ENCODE measurements at places on chromosomes 7 and 10.

GRCh38 chr10:119023553-119023868 is 6.0 kb upstream of the NANOS1 start:
- DNase-seq: peak; percentile 3

DNA sequence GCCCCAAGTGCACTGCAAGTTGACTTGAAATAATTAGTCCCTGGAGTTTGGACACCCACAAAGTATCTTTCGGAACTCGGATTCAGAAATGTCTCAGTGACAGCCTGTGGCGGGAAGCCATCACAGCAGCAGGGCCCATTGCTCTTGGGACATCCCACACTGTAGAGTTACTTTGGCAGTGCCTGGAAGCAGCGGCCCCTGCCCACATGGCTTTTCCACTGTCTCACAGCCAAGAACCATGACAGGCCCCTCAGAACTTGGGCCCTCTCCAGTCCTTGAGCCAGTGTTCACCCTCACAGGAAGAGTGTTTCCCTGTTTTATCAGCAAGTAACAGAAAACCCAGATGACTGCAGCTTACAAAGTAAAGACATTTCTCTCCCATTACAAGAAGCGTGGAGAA is 477.0 kb upstream of the GALNT17 start:
- DNase-seq: no peak

GRCh38 chr10:80856186-80856585 is 318.5 kb downstream of the SH2D4B start:
- peak; percentile 0 for DNase-seq

DNA sequence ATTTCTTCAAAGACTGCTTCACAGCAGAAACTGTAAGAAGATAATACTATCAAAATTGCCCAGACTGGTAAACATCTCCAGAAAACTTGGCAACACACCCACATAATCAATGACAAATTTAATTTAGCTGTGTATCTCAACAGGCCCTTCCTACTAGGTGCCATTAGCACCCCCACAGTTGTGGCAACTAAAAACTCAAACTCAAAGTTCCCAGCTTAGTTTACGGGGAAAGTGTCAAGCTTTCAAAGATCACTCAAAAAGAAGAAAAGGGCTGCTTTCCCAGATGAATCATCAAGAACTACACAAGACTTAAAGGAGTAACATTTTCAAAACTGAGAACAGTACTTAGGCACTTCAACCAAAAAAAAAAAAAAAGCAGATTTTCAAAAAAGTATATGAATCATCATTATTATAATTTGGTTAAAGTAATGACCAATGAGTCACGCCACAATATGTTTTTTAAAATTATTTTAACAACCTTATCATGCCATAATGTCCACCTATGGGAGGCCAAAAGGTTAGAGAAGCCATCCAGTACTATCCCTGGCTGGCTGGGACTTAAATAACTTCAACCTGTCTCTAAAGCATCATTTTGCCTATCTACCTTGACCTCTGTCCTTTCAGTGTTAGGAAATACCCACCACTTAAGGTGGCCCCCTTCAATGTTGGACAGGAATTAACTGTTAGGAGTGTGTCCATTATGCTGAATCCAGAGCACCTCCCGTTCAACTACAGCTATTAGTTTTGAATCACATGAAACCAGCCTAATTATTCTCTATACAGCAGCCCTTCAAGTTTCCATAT is 90.8 kb downstream of the ZFAND4 start:
- DNase-seq: no peak

DNA sequence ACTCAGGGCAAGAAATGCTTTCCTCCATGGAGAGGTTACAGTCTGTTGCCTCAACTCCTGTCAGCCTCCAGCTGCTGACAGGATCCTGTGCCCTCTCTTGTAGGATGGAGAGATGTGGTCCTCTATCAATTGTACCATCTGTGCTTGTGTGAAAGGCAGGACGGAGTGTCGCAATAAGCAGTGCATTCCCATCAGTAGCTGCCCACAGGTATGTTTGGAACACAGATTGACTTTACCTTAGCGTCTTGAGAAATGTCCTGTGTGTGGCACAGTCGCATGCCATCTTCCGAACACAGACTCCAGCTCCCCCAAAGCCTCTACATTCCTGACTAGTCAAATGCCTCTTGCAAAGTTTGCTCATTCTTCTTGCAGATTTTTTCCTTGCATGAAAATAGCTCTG is 152.6 kb downstream of the BMPER start:
- DNase-seq: no peak

DNA sequence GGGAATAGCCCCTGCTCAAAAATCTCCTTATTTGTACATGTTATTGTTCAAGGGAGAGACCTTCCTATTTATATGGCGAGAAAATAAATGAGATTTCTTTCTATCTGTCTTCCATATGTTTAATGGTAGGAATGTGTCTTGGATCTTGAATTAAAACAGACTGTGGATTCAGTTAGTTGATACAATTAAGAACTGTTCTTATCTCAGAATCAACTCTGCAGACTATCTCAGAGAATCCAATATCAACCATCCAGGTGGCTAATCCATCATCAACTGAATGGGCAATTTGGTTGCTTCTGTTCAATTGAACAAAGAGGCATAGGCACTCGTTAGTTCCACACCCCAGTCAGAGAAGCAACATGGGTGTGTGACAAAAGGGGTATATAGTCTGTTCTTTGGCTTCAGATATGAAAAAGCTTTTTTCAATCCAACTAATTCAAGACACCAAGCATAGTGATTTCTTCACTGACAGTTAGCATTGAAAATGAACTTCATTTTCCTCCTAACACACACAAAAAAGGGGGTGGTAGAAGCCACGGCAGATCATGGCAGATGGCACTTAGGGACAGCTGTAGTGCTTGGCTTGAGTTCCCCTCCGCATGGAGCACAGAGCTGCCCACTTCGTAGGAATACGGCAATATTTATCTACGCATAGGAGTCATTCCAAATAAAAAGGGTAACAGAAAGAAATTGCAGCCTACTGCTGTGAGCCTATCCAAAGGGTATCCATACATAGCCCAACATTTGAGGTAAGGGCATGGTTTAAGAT is 135.9 kb downstream of the KIAA1217 start:
- no peak for DNase-seq

DNA sequence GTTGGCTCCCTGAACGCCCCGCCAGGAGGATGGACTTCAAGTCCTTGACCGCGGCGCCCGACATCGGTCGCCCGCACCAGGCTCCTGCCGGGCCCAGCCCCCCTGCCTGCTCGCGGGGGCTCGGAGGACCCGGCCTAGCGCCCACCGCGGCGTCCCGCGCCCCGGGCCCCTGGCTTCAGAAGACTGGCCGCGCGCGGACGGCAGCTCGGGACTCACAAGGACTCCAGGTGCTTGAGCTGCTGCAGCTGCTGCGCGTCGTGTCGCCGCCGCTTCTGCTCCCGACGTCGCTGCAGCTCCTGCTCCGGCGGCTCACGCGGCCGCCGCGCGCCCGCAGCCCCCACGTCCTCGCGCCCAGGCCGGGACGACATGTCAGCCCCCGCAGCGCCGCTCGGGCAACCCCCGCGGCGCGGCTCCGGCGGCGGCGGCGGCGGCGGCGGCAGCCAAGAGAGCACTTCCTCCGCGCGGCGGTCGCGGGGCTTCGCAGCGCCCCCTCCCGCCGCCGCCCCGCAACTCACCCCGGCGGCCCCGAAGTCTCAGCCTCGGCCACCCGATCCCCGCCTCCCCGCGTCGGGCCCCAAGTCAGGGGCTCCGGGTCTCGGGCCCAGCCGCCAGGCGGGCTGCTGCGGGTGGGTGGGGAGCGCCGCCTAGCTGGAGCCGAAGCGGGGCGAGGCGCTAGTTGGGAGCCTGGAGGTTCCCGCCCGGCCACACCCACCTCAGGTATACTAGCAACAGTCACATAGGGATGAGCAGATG is at the start of gene RP9:
RP9 (minus strand) TSS at position 400 of the 753 bp plus-strand sequence; CDS start at position 368, 32 bp downstream.
- DNase-seq: peak; percentile 90

- peak; percentile 18 for DNase-seq
Measured at GRCh38 chr10:60731134-60731885, 47.0 kb upstream of the CDK1 start.

GRCh38 chr10:74213571-74214162 is 62.6 kb downstream of the ADK start:
- peak; percentile 39 for DNase-seq

- no peak for DNase-seq
Measured at GRCh38 chr10:58723966-58724365, 211.3 kb downstream of the BICC1 start.

DNA sequence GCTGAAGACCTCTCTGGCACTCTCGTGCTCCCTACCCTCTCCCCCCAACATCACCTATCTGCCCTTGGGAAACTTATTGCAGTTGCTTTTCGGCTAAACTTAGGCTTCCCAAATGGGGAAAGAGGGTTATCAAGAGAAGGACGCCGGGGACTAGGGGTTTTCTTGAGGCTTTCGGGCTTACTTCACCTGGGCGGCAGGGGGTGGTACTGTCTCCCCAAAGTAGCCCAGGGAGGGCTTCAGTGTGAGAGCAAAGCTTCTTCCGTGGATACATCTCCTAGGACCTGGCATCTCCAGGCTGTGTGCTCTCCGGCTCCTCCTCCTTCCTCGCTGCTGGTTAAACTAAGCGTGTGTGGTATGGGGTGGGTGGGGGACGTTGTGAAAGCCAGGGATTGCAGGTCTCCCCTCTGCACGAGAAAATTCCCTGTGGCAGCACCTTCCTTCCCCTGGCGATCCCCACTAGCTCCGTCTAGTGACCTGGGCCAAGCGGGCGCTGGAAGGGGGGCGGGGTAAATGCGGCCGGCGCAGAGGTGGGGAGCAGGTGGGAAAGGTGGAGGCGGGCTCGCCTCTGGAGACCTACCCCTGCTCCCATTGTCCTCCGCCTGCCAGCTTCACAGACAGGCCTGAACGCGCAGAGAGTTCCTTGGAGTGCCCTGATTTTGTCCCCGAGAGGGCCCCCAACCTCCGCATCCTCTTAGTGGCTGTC is 1.1 kb downstream of the PLXDC2 start:
- DNase-seq: peak; percentile 40

- no peak for DNase-seq
Measured at GRCh38 chr10:124477614-124478363, 16.2 kb downstream of the LHPP start.
